Pulmonary artery endothelial cell (primary cell): ENCODE measurements at places on chromosomes 3 and 15. TPM values are rescaled to one million over a fixed set of nuclear protein-coding genes. Genes with fewer than 3 reads are reported as not detected.

OIP5 gene
- 7.3 and 13.2 TPM in 2 replicates for total RNA-seq

C3orf70 gene
- 0.42 and 0.99 TPM in 2 replicates for total RNA-seq

SPATA12 gene
- 0.04 and 0.07 TPM in 2 replicates for total RNA-seq

- DNase-seq = no peak
These were observed 68.7 kb downstream of the AAGAB start for GRCh38 chr15:67185621-67186225.

GRCh38 chr15:35784745-35785144, 238.8 kb upstream of the DPH6 start:
- no peak for DNase-seq

GRCh38 chr3:98829246-98829832, 66.2 kb downstream of the ST3GAL6 start:
- DNase-seq = no peak

DNA sequence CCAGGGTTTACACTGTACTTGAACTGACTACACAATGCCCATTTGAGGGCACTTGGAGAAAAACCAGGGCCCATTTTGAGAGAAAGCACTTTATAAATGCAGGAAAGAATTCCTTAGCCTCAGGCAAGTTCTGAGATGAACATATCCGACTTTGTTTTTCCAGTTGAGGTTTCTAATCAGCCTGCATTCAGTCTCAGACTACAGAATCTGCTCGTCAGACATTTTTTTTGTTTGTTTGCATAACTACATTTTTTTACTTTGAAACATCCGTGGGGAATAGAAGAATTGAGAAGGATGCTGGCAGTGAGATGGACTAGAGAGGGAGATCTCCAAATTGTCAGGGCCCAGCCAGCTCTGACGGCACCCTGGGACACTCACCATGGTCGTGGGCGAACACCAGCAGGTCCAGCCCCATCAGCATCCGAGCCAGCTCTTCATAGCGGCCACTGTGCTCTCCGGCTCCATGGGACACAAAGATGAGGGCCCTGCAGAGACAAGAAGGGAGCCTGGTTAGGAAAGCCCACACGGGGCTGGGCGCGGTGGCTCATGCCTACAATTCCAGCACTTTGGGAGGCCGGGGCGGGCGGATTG, 40.8 kb downstream of the MGLL start:
- no peak for DNase-seq
